ENCODE measurements at places on chromosomes 5 and 9.

- DNase-seq = no peak
Observed at GRCh38 chr9:21244836-21245235, 5.0 kb upstream of the IFNA14 start.

DNA sequence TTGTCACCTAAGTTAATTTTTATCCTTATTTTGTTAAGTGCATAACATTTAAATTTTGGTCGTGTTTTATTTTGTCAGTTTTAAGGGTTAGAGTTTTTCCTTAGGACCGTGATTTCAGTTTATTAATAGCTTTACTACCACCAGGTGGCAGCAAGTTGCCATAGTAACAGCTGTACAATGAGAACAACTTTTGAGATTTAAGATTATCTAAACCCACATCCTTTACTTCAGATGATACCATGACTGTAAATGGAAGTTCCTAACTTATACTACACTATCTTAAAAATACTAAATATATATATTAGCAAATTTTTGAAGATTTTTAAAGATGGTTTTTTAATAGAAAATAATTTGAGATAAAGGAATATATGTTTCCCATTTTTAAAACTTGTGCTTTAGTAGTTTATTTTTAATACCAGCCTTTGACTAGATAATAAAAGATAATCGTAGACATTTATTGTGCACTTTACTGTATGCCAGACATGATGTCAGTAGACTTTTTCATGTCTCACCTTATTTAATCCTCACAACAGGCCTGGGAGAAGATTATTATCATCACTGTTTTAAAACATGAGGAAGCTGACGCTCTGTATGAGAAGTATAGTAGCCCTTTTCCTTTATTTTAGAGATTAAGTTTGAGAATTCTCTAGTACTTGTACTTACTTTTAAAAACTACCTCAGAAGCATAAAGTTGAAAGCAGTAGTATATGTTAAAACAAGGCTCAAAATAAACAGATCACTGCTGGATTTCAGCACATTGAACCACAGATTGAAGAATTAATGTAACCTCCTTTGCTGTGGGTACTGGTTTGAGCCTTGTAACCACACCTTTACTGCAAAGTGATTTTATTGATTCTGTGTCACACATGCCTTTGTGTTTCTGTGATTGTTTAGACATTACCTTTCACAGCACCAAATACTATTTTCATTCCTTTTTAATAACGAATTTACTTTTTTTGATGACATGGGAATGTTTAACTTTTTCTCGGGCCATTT lies 27.5 kb downstream of the SREK1 start:
- DNase-seq = peak; percentile 85

DNA sequence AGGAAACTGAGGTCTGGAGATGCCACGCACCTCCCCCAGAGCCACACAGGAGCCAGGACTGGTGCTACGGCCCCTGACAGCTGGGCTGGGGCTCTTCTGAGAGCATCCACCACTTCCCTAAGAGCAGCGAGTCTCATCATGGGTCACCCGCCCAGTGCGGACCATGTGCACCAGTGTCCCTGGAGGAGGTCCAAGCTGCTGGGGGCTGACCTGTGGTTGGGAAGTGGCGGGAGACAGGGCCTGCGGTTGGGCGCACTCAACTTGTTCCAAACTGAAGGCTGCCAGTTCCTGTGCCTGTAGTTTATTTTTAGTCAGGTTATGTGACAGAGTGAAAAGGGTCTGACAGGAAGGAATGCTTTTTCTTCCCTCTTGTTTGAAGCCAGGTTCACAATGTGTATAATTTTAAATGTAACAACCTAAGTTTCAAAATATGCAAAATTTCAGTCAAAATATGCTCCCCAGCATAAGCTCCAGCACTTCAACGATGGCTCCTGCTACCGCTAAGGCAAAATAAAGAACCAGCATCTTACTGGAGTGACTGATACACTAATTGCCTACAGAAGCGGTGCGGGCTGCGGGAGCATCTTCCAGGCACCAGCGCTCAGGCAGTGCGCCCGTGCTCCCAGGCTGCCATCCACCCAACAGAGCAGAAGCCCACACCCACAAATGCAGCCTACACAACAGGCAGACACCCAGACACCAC lies 14.8 kb downstream of the BARHL1 start:
- no peak for DNase-seq

- no peak for DNase-seq
Observed at GRCh38 chr5:110362261-110362660, 364.2 kb downstream of the TMEM232 start.

- peak; percentile 83 for DNase-seq
Observed at GRCh38 chr9:95494022-95494415, 22.8 kb downstream of the PTCH1 start.

DNA sequence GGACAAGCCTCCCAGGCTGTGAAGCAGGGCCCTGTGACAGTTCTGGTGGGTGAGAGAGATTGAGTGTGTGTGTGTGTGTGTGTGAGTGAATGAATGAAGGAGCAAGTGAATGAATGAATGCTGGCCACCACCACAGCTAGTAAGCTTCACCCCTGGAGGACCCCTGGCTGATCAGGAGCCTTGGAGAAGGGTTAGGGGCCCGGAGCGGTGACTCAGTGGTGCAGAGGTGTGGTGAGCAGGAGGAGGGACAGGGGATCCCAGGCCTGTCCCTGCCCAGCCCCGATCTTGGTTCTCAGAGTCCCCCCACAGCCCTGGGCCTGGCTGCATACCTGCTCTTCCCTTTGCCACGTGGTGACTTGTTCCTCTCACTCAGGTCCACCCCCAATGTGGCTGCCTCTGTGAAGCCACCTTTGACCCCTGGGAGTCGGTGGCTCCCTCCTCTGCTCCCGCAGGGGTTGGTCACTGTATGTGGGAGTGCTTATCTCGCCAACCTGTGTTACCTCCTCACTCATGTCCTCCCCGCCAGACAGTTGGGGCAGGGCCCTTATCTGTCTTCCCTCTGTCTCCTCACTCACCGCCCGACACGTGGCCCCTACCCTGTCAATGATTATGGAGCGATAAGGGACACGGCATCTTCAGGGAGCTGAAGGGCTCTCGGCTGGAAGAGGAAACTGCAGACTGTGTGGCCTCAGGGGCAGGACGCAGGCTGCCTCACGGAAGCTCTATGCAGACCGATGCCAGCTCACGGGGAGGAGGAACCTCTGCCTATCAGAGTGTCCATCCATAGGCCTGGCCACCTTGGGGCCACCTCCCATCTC lies 99.9 kb upstream of the PITX1 start:
- DNase-seq = no peak

DNA sequence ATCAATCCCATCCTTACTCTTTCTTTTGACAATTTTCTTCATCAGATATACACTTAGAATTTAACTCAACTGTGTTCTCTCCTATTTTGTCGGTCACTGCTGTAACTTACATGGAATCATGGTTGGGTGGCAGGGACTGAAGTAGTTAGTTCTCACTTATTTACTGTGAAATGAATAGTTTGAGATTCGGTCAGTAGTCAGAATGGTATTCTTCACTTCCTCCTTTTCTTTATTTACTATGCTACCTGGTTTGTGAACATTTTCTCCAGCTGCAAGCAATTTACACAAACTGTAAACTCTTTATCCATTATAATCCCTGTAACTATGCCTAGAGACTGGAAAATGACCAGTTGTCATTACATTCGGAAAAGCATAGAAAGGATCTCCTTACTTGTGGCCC lies 41.5 kb upstream of the GDNF start:
- DNase-seq = no peak

DNA sequence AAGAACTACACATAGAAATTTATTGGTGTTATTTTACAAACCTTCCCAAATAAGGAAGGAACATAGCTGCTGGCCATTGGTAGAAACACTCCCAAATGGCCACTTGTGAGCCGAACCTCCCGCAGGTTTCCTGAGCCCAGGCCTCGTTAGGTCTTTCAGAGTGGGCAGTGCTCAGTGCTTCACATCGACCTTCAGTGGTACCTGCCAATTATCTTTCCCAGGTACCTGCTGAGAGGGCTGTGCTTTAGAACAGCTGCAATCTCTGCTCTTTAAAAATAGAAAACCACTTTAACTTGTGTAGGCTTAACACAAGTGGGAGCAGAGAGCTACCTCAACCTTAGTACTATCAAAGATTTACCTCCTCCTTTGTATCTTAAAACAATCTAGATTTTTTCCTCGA lies 334.1 kb downstream of the RFX3 start:
- no peak for DNase-seq

DNA sequence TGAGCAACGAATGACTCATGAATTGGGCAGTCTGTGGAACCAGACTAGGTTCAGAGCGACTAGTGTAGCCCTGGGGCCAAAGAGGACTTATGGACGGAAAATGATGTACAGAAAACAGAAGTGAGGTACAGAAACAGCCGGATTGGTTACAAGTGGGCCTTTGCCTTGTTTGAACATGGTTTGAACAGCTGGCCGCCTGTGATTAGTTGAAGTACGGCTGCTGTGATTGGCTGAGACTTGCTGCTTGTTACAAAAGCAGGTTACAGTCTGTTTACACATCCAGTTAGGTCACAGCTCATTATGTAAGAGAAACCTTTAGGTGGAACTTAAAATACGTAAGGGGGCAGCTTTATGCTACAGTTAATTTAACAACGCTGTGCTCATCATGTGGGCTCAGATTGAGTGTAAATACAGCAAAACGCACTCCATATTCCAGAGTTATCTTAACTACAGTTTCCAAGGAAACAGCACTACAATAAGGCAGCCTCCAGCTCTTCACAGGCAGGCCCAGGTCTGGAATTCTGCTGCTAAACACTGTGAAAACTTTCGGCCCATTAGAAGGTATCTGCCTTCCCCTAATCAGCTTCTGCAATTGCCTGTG lies 6.5 kb downstream of the AMACR start:
- DNase-seq = no peak

DNA sequence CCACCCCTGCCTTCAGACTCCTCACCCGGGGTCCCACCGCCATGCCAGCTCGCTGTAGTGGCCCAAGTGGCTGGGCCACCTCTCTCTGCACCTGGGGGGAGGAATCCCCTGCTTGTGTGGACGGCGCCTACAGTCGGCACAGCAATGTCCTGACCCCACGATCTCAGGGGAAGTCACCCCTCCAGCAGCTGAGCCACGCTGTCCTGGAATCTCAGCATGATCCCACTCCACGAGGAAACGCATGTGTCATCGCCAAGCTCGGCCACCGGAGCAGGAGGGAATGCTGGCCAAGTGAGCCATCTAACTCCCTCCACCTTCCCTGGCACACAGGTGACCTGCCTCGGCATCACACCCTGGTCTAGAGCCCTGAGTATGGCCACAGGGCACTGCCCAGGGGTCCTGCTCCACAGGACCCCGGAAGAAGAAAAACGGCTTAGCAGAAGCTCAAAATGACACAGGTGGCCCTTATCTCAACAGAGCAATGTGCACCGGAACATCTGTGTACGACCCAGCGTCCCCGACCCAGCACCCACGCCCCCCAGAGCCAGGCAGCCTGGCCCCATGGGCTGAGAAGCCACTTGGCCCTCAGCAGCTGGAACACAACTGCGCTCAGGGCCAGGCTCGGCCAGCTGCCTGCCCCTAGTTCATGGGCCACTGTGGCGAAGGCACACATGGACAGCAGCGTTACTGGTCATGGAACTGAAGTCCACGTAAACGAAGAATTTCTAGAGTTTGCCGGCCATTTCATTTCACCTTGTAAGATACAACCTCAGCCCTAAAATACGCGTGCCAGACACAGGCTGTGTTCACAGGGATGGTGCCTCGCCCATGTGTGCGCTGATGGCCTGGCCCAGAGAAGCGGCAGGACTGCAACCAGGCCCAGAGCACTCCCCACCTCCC lies 23.4 kb upstream of the CAMSAP1 start:
- DNase-seq = no peak

- DNase-seq = no peak
Observed at GRCh38 chr9:88786291-88787079, 204.8 kb upstream of the S1PR3 start.

DNA sequence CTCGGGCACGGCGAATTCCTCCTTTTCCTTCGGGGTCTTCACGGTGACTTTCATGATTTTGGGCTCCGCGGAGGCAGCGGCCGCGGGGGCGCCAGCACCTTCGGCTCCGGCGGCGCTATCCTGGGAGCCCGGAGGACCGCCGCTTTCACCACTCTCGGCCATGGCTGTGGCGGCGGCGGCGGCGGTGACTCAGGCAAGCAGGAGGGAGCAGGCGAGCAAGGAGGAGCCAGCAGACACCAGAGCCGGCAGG lies 315 bp downstream of the UBQLN1 start:
- no peak for DNase-seq

DNA sequence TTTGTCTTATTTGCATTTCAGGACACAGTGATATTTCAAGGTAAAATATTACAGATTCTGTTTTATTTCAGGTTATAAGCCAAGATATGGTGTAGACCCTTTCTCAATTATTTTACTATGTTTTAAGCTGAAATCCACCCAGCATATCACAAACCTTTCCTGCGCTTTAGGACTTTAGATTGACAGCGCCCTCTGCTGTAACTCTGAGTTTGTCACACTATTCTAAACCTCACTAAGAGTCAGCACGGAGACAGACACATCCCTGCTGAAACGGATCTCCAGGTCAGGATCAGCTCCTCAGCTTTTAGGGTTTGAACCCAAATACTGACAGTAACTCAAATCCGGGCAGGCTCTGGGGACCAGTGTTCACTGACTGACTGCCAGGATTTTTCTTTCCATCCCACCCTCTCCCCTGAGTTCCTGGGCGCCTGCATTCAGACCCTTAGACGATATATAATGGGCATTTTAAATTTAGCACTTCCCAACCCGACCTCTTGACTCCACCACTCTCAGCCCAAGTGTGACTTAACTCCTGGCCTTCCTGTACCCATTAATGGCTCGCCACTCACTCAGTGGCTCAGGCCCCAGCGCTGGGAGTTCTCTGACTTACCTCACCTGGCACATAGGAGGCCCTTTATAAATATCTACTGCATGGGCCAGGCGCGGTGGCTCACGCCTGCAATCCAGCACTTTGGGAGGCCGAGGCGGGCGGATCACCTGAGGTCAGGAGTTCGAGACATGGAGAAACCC lies 33.5 kb downstream of the TLX3 start:
- peak; percentile 42 for DNase-seq

GRCh38 chr9:96660692-96661248 lies 5.7 kb upstream of the PRXL2C start:
- no peak for DNase-seq

DNA sequence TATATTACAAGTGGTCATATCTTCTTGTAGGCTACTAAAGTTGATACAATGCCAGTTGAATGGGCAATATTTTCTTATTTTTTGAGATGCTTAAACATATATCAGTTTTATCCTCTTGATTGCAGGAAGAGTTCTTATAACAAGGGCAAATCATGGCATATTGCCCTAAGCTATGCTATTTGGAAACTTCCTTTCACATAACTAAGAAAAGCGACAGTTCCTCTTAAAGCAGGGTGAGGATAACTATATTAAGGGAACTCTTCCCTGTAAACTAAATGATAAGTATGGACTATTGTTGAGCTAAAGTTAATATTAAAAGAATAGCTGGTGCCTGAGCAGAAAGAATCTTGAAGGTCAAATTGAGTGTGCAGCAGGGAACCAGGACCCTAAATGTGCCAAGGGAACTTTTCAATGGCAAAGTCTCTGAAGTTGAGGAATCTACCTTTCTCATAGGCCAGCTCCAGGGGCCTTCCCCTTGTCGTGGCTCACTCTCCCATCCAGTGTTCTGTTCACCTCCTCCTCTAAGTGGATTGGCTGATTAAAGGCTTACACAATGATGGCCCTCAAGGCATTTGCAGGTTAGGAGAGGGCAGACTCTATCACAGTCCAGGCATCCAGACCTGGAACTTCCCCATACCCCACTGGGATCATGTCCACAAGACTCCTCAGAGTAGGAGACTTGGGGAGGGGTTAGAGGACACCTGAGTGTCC lies 26.8 kb downstream of the FYB1 start:
- DNase-seq = no peak

GRCh38 chr5:131996210-131997025 lies 15.0 kb downstream of the ACSL6 start:
- DNase-seq = peak; percentile 67
